KG1 (cell line): ENCODE measurements at places on chromosomes 6 and 20.

GRCh38 chr6:23325065-23325464 lies 755.7 kb downstream of the HDGFL1 start:
- DNase-seq, result no peak

DNA sequence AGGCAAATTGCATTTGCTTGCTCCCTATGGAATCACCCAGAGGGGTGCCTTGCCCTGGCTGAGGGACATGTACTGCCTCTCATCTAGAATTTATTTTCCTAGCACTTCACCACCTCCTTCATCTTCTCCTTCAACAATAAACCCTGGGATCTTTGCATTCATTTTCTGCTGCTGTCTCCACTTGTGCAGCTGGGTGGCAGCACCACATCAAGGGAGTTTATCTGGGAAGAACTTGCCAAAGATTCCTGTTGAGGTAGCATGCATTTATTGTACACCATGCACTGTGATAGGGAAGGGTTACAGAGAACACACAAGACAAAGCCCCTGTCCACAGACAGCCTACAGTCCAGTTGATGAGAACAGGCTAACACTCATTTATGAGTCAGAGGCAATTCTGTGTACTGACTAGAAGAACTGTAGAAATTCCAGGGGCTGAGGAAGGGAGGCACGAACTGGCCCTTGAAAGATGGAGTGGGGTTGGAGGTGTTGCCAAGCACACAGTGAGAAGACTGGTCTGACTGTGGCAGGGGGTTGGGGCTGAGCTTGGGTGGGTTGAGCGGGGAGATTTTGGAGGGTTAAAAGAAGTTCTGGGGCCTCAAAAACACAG lies 17.5 kb downstream of the C20orf173 start:
- no peak for DNase-seq

- no peak for DNase-seq
These were observed 25.9 kb downstream of the PPARD start for GRCh38 chr6:35368038-35368887.

DNA sequence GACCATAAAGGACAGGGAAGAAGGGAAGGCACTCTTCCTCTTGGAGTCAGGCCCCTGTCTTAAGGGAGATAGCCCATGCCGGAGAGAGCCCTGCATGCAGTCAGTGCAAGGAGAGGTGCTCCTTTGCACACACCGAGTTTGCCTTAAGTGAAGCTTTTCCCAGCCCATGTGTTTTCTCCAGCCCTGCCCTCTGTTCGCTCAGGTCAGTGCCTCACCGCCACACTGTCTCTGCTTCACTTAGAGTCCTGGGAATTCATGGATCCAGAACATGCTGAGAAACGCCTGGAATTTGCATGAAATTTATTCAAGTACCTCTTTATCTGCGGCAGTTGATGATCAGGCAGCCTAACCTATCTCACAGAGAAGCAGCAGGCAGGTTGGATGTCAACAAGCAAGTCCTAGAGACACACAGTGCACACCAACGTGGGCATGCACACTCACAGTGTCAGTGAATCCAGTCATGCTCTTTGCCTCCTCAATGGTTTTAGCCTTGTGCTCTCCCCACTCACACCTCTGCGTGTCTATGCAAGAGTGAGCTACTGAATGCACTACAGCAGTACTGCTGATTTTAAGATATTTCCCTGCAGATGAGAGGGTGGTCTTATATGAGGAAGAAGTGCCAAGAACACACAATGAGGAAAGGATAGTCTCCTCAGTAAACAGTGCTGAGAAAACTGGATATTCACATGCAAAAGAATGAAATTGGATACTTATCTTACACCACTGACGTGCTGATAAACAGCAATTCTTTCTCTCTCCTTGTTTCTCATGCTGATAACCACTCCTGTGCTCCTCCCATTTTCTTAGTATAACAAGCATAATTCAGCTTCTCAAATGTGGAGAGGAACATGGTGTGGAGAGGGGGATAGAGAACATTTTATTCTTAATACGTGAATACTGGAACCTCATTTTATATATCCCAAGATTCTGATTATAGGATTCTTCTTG lies 295.1 kb upstream of the CDYL start:
- DNase-seq, result no peak

DNA sequence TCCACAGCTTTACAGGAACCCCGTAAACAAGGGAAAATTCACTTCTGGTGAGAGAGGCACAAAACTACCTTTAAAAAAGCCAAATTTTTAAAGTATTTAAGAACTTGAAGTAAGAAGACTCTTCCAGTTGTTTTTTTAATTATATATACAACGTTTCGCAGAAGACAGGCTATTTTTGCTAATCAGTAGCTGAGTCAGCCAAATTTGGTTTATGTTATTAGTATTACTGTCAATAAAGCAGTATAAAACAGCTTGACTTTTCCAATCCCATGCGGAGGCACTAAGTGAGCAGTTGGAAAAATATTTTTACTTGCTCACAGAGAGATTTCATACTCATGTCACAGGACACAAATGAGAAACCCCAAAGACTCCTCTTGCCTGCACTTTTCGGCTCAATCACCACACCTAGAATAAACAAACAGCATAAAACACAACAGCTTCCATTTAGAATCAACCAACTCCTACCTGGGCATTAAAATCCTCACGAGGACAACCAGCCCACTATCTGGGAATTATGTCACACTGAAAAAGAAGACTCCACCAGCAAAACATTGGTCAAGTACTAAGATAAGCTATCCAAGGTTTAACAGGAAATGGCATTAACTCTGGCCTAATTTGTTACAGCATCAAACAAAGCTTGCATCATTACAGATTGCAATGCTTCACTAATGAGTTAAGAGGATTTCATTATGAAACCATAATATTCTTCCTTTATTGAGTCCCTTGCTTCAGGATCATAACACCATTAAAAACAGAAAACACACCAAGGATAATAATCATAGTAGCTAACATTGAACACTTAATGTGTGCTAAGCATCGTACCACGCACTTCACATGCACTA lies 26.3 kb downstream of the ELOVL5 start:
- DNase-seq, result no peak

DNA sequence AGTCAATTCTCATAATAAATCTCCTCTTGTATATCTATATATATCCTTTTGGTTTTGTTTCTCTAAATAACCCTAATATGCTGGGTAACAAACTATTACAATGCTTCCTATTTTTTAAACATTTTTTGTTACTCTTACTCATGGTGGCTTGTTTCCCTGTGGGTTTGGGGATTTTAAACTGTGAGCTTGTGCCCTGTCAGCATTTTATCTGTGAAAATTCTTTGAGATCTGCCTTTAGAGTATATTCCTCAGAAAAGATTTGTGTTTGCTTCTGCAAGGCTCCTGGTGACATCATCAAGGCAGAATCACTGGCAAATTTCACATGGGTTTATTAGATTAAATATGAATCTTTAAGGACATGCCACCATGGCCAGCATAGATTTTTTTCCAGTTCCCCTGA lies 273.6 kb downstream of the LRFN2 start:
- DNase-seq, result no peak

- no peak for DNase-seq
These were observed 132.8 kb downstream of the QKI start for GRCh38 chr6:163547287-163547686.

DNA sequence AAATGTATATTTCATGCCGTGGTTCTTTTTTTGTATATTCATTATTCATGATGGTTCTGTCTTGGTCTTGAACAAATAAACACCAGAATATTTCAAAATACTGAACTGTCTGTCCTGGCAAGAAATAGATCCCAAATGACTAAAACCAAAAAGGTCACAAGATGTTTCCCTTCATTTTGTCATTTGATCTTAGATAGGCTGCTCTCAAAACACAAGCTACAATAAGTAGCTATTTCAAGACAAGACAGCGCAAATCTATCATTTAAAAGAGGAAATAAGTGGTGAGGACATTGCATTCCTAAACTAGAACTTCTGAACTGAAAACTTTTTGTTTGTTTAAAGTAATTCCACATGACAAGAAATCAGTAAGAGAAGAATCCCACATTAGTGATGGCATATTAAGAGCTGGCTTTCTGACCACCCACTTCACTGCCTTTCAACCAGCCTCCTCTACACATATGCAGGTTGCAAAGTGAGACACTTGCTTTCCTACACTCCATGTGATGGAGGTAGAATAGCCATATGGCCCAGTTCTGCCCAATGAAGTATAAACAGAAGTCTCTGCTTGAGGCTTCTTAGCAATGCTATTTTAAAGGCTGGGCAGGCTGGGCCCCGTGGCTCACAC lies 54.4 kb upstream of the CCDC28A start:
- no peak for DNase-seq

GRCh38 chr20:208942-209566 lies 18.0 kb upstream of the DEFB129 start:
- no peak for DNase-seq

DNA sequence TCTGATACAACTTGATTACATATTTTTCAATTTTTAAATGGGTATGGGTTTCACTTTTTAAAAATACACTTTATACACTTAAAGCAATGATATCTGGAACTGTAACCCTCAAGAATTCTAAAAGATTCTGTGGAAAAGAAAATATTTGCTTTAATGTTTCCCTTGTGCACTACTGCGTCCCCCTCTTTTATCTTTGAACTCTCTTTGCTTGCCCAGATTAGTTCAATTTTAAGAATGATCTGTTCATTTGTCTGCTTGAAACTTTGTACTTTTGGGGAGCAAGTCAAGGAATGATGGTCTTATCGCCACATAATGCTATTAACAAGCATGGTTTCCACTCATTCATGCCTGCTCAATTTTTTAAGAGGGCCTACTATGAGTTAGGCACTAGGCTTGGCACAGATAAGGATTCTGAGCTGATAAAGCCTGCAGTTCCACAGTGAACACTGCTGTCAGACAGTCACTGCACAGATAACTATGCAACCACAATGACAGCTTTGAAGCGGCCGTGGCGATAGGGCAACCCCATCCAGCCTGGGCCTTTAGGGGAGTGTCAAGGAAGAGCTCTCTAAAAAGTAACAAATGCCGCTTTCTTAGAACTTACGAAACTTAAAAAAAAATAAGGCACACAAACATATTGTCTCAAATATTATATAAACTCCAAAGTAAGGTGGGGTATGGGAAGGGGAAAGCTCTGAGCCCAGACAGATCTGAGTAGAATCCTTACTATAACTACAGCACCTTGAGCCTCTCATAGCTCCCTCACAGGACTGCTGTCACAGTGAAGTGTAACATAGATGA lies 29.7 kb downstream of the FYN start:
- no peak for DNase-seq

DNA sequence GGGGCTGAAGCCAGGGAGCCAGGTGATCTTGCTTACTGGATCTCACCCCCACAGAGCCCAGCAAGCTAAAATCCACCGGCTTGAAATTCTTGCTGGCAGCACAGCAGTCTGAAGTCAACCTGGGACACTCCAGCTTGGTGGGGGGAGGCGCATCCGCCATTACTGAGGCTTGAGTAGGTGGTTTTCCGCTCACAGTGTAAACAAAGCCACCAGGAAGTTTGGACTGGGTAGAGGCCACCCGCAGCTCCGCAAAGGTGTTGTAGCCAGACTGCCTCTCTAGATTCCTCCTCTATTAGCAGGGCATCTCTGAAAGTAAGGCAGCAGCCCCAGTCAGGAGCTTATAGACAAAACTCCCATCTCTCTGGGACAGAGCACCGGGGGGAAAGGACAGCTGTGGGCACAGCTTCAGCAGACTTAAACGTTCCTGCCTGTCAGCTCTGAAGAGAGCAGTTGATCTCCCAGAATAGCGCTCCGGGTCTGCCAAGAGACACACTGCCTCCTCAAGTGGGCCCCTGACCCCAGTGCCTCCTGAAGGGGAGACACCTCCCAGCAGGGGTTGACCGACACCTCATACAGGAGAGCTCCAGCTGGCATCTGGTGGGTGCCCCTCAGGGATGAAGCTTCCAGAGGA lies 206.3 kb upstream of the KHDRBS2 start:
- DNase-seq, result no peak

GRCh38 chr20:16537025-16537665 lies 36.1 kb downstream of the KIF16B start:
- DNase-seq, result no peak

DNA sequence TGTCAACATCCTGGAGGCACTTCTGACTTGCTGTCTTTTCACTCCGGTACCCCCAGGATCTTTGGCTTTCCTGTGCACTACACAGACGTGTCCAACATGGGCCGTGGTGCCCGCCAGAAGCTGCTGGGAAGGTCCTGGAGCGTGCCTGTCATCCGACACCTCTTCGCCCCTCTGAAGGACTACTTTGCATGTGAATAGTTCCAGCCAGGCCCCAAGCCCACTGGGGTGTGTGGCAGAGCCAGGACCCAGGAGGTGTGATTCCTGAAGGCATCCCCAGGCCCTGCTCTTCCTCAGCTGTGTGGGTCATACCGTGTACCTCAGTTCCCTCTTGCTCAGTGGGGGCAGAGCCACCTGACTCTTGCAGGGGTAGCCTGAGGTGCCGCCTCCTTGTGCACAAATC lies 12.0 kb upstream of the MAPRE1 start:
- DNase-seq, result no peak

DNA sequence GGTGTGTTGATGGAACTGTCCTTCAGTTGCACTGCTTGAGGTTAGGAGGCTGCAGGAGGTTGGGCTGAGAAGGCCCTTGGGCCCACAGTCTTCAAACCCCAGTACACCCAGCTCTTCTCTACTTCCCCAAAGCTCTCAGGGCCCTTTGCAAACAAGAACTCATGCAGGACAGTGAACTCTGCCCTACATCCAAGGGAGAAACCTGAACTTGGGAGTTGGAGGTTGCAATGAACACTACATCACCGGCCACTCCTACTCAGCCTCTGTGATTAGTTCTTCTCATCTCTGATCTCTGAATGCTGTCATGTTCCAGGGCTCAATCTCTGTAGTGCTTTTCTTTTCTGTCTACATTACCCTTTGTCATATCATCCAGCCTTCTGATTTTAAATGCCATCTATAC lies 148.5 kb upstream of the PDE7B start:
- no peak for DNase-seq

DNA sequence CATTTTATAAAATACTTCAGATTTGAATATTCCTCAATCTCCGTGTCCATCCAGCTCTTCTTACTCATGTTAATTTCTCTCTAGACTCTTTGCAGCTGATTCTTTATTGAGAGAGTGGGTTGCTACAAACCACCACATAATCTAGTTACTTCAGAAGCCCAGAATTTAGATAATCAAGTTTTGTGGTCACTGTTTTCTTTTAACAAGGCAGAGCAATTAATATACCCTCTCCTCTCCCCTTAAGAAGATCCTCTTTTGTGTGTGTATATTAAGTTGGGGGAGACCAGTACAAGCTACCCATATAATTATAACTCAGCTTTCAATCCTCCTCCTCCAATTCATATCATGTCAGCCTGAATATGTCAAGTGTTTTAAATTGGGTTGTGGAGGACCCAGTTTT lies 95.1 kb downstream of the IRAK1BP1 start:
- DNase-seq, result no peak
